Ovary (tissue), 10 donors: ENCODE measurements at places on chromosomes 11 and 22. TPM values are rescaled to one million over a fixed set of nuclear protein-coding genes. Genes with fewer than 3 reads are reported as not detected.

DNA sequence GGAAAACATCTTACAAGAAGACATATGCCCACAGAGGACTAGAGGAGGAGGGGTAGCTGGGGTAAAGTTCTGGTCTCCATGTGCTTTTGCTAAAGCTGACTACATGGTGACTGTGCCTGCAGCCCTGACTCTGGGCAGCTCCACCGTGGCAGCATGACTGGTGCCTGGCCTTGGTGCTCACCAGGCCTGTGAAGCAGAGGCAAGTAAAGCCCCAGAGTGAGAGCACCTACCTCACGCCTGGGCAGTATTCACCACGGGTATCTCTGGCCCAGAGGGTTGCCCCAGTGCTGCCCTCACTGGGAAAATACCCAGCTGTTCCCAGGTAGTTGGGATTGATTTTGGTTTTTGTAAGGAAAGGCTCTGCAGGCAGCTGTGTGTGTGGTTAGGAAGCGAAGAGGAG is 78.3 kb downstream of the CTTN start:
- no peak for DNase-seq

DNA sequence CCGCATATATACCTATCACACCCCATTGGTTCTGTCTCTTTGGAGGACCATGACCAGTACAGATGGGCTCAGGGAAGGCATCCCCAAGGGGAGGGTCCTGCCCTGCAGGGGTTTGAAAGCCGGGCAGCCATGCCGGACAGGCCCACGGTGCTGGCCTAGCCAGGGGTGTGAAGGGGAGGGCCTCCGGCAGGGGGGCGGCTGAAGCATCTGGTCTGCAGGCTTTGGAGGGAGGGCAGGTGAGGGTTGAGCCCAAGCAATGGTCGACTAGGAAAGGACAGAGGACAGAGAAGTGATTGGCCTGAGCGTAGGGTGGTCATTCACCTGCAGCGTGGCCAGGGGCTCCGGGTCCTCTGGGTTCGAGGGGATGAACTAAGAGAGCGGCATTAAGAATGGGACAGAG is 11.2 kb upstream of the CTSD start:
- DNase-seq = no peak

Gene TIGD3
- total RNA-seq = 0.11 TPM

GRCh38 chr22:40216041-40216756 is 38.5 kb downstream of the TNRC6B start:
- no peak for DNase-seq

Gene PKDREJ
- total RNA-seq = 0.12 TPM

GRCh38 chr22:47553436-47553835 is 791.0 kb downstream of the TBC1D22A start:
- no peak for DNase-seq

DNA sequence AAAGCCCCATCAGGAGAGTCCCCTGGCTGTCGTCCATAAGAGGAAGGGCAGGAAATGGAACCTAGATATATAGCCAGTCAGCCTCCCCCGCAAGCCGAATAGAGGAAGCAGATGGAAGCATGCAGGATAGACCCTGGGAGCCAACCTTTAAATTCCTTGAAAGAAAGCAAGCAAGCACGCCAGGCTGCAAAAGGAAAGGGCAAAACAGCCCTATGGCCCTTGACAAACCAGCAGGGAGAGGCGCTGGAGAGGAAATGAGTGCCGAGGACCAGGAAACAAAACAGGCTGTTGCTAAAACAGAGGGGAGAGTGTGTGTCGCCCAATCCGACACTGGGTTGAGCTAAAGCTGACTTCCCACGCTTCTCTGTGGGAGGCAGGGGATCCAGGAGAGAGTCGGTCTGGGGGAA is 203.5 kb upstream of the MTNR1B start:
- DNase-seq = no peak

- DNase-seq = no peak
These were observed 760 bp upstream of the CELSR1 start for GRCh38 chr22:46537946-46538813.

GRCh38 chr22:32203181-32204039 is 1.5 kb downstream of the RFPL2 start:
- no peak for DNase-seq

DNA sequence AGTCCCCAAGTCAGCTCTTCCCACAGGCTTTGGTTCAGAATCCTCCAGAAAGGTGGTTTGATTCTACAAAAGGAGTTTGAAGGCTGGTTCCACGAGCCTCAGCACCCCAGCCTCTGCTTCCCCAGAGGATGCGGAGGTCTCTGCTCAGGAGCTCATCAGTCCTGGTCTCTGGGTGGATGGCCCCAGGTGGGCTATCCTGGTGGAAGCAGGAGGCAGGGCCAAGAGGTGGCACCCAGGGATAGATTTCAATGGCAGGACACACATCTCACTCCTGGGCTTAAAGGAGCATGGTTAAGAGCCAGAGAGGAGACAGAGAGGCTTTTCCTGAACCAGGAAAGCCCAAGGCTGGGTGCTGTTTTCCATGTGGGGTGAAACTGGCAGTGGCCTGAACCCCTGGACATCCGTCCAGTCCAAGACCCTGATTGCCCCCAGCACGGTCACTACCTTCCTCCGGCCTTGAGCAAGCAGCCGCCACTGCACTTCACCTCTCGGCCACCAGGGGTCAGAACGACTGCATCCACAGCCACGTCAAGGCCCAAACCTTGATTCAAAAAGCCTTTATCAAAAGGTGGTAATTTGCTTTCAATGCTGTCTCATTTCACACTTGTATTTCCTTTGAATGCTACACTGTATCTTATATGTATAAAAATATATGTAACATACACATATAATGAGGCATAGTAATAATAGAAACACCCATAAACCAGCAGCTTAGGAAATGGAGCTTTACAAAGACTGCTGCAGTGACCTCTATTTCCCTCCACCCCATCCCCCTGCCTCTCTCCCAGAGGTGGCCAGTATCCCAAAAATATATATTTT is 19.3 kb upstream of the FXYD2 start:
- peak; percentile 90 for DNase-seq

- DNase-seq = no peak
These were observed 70.6 kb downstream of the ZBTB16 start for GRCh38 chr11:114130115-114130576.
